ENCODE measurements at places on chromosomes 13 and 19.

- DNase-seq, result no peak
These were observed 233.6 kb downstream of the KLF12 start for GRCh38 chr13:73900591-73900990.

DNA sequence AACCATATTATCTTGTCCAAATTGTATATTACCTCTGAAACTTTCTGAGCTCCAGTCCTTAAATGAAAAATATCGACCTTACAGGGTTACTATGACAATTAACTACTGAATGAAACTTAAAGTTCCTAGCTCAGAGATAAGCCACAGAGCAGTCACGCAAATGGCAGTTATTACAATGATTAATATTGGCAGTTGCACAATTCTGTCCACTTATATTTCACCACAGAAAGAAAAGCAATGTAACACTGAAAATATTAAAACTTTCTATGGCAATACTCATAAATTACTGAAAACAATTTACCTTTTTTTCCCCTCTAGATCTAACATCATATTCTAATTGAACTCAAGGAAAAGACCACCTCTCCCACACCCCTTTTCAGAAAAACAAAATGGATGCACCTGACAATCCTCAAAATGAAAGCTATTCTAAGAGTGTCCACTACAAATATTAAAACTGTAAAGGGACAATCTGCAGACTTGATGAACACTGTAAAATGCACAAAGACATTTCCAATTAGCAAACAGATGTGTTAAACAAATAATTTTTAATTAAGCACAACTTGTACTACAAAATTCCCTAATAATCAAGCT lies 14.6 kb downstream of the LNX2 start:
- no peak for DNase-seq

DNA sequence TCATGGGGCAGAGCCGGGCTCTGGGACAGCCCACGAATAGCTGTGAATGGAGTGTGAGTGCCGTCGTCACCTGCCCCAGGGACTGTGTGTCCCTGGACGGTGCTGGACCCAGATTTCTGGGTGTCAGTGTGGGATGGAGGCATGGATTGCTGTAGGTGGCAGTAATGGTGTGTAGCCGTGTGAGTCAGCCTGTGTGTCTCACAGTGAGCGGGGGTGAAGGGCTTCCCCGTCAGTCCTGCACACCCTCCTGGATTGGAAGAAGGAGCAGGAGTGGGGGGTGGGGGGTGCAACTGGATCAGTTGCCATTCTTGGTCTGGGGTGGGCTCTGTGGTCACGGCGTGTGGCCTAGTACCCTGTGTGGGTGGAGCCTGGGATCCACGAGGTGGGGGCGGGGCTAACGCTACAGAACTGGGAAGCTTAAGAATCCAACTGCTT lies 6.5 kb upstream of the LTBP4 start:
- no peak for DNase-seq

DNA sequence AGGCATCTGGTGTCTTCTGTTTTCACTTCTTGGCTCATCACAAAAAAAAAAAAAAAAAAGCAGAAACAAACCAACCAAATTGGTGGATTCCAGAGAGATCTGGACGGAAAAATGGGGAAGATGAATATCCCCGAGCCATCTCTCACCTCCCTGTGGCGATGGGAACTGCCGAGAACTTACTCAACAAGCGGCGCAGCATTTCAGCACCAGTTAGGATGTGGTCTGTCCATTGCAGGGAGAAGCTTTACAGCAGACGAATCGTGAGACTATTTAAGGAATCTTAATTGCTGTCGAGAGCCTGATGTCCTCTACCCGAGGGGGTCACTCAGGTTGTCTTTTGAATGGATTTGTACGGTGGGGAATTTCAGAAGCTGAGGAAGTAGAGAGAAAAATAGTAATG lies 17.3 kb upstream of the KDM4B start:
- DNase-seq, result no peak

GRCh38 chr19:2578901-2579677 lies 103.2 kb downstream of the GADD45B start:
- DNase-seq, result peak; percentile 86

DNA sequence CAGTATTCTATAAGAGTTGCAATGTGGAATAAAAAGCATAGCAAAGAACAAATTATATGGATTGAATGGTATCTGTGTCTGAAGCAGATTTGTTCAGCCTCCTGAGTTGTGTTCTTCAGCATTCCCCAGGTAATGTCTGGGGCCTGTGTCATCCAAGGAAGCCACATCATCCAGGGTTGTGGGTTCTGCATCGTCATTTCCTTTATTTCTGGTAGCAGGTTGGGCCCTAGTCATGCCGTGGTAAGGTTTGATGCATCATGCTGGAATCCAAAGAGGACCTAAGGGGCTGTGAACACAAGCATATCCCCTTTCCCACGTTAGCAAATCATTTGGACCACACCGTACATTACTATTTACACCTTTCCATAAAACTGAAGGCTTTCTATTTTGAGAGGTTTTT lies 131.0 kb upstream of the ZNF91 start:
- DNase-seq, result no peak

DNA sequence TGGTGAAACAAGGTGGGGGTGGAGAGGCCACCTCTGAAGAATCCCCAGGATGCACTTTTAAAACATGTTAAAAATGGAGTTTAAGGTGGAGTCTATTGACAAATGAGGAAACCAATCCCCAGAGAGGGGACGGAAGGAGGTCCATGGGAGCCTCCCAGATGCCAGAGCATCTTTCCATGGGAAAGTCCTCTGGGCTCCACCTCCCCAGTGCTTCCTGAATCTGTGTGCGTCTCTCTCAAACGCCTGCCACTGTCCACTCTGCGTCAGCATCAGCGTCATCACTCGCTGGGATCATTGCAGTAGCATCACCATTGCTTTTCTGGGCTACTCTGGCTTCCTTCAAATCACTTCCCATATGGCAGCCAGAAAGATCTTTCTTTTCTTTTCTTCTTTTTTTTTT lies 6.2 kb downstream of the GPR4 start:
- no peak for DNase-seq

GRCh38 chr13:110627761-110628476 lies 12.6 kb downstream of the NAXD start:
- DNase-seq, result no peak

- DNase-seq, result no peak
These were observed 53.2 kb downstream of the CRTC1 start for GRCh38 chr19:18736415-18737336.

DNA sequence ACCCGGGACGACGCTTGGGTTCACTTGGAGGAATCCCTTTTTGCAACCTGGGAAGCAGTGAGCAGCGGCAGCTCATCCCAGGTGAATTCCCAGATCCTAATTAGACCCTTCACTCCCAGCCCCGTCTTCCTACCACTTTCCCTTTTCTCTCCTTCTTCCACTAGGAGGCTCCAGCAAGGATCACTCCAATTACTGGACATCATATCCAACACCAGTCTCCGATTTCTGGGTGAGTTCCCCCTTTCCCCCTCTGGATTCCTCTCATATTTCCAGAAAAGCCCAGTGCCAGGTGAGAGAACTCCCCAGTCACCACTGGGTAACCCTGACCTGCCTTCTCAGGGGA lies 17.1 kb upstream of the ZSCAN4 start:
- no peak for DNase-seq

DNA sequence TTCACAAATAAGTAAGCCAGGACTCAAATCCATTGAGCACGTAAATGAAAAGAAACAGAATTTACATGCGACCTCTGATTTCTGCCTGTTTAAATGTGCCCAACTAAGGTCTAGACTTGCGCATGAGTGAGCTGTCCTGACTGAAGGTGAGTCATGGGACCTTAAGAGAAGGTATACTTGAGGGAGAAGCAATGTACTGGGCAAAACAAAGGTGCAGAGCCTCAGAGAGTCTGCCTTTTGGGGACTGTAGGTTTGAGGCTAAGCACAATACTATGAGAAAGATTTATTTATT lies 45.8 kb downstream of the UFM1 start:
- no peak for DNase-seq
